ENCODE measurements at places on chromosomes 12 and 14.

DNA sequence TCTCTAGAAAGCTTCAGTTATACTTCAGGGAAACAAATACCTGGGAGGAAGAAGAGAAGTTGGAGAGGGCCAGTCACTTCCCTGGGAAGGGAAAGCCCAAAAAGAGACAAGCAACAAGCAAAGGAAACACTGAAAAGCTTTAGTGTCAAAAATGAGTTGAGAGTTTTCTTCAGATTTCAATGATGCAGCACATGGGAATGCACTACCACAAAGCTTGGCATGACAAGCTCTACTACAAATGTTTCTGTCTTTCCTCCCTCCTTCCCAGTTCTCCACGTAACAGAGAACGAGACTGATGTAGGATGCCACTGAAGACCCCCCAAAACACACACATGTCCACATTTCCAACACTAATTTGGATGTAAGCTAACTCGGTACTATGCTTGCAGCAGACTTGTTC, 26.8 kb upstream of the ADAMTS20 start:
- no peaks in the 10 kb centered on the region for H3K4me1 ChIP-seq
- H3K27ac ChIP-seq: no peak overlapping the region
- H3K4me3 ChIP-seq: no peak overlapping the region
- H3K36me3 ChIP-seq: no peaks in the 10 kb centered on the region
- DNase-seq: no peak

GRCh38 chr12:98045395-98045794, 470.0 kb upstream of the TMPO start:
- no peaks in the 10 kb centered on the region for H3K4me1 ChIP-seq
- H3K4me3 ChIP-seq: no peak overlapping the region
- H3K27me3 ChIP-seq: no peaks in the 10 kb centered on the region
- no peaks in the 10 kb centered on the region for H3K36me3 ChIP-seq

GRCh38 chr14:61542848-61543790, 152.2 kb upstream of the HIF1A start:
- peaks cover 86% of the 10 kb centered on the region for H3K36me3 ChIP-seq
- peak overlapping the region; percentile 20 for H3K27ac ChIP-seq
- no peak for DNase-seq
- H3K27me3 ChIP-seq: no peaks in the 10 kb centered on the region
- H3K4me3 ChIP-seq: no peak overlapping the region
- H3K4me1 ChIP-seq: peaks cover 12% of the 10 kb centered on the region

DNA sequence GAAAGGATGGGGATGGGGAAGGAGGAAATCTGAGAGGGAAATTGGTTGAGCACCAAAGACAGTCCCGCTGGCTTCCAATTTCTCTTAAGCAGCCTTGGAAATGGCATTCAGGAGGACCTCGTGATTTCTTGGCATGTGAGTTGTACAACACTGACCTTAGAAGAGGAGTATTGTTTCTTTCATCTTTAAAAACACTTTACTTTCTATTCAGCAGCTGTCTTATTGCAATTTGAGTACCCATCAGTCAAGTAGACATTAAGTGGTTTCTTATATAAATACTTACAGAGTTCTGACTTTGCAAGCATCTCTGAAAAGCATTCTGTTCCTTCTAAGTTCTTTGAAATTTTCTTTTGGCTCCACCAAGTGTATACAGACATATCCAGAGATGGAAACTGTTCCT, 83.2 kb downstream of the LMNTD1 start:
- no peaks in the 10 kb centered on the region for H3K36me3 ChIP-seq
- H3K27me3 ChIP-seq: peaks cover 17% of the 10 kb centered on the region
- no peak for DNase-seq
- no peaks in the 10 kb centered on the region for H3K4me1 ChIP-seq
- H3K27ac ChIP-seq: no peak overlapping the region

Data from effector memory CD8-positive, alpha-beta T cell (primary cell).